ENCODE measurements at places on chromosomes 11 and 22. TPM values are rescaled to one million over a fixed set of nuclear protein-coding genes. Genes with fewer than 3 reads are reported as not detected.

GRCh38 chr11:5618807-5619206, 6.0 kb upstream of the TRIM34 start:
- H3K4me1 ChIP-seq: peaks cover 2% of the 10 kb centered on the region
- no peak overlapping the region for H3K4me3 ChIP-seq
- H3K27ac ChIP-seq: no peak overlapping the region
- no peak for DNase-seq
- no peaks in the 10 kb centered on the region for H3K36me3 ChIP-seq

GRCh38 chr11:122673701-122674100, 18.2 kb downstream of the UBASH3B start:
- no peak for DNase-seq
- H3K27me3 ChIP-seq: peaks cover 1% of the 10 kb centered on the region
- no peak overlapping the region for H3K4me3 ChIP-seq
- H3K4me1 ChIP-seq: peaks cover 29% of the 10 kb centered on the region

GRCh38 chr11:101049123-101049522, 80.5 kb downstream of the PGR start:
- H3K27me3 ChIP-seq: no peaks in the 10 kb centered on the region
- no peaks in the 10 kb centered on the region for H3K36me3 ChIP-seq

CYB5R2 gene
- 3.4 TPM for total RNA-seq

- no peak overlapping the region for H3K27ac ChIP-seq
- DNase-seq: no peak
- H3K36me3 ChIP-seq: no peaks in the 10 kb centered on the region
- no peaks in the 10 kb centered on the region for H3K27me3 ChIP-seq
Measured at GRCh38 chr11:112455791-112456190, 195.1 kb upstream of the PLET1 start.

DNA sequence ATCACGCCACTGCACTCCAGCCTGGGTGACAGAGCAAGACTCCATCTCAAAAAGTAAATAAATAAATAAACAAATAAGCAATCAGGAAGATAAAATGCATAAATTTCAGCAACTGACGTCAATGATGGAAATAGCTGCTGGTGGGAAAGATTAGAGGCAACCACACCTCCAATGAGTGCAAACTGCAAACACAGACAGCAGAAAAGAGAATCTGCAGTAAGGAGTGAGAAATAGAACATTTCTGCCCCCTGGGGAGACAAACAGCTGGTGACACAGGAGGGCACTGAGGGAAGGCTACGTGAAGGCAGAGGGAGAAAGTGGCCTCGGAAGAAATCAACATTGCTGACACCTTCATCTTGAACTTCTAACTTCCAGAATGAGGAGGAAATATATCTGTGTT, 6.5 kb downstream of the PI4KA start:
- H3K4me3 ChIP-seq: no peak overlapping the region
- H3K27me3 ChIP-seq: no peaks in the 10 kb centered on the region
- DNase-seq: no peak
- peaks cover 3% of the 10 kb centered on the region for H3K36me3 ChIP-seq
- H3K27ac ChIP-seq: no peak overlapping the region
- peaks cover 16% of the 10 kb centered on the region for H3K4me1 ChIP-seq

PANX2 gene
- 1.4 TPM for total RNA-seq

- H3K4me1 ChIP-seq: no peaks in the 10 kb centered on the region
- H3K27me3 ChIP-seq: no peaks in the 10 kb centered on the region
- H3K27ac ChIP-seq: no peak overlapping the region
- no peak for DNase-seq
Measured at GRCh38 chr11:132312161-132312560, 941.7 kb downstream of the NTM start.

GAB4 gene
- not detected for total RNA-seq

HEPACAM gene
- not detected for total RNA-seq

GRCh38 chr22:44459041-44459440, 39.0 kb downstream of the RTL6 start:
- H3K36me3 ChIP-seq: peaks cover 4% of the 10 kb centered on the region
- H3K27me3 ChIP-seq: no peaks in the 10 kb centered on the region
- no peak overlapping the region for H3K4me3 ChIP-seq
- peaks cover 43% of the 10 kb centered on the region for H3K4me1 ChIP-seq

- H3K27me3 ChIP-seq: peaks cover 28% of the 10 kb centered on the region
- DNase-seq: no peak
- no peak overlapping the region for H3K4me3 ChIP-seq
- H3K36me3 ChIP-seq: no peaks in the 10 kb centered on the region
- H3K4me1 ChIP-seq: peaks cover 7% of the 10 kb centered on the region
Measured at GRCh38 chr11:77457340-77457739, 16.6 kb downstream of the PAK1 start.

GRCh38 chr11:108117746-108118371, 3.5 kb upstream of the ACAT1 start:
- no peaks in the 10 kb centered on the region for H3K27me3 ChIP-seq
- no peak overlapping the region for H3K4me3 ChIP-seq
- peaks cover 4% of the 10 kb centered on the region for H3K36me3 ChIP-seq
- DNase-seq: no peak

SMIM38 gene
- 0.43 TPM for total RNA-seq

GNAZ gene
- total RNA-seq: 0.83 TPM

SSTR3 gene
- 3.5 TPM for total RNA-seq

DNA sequence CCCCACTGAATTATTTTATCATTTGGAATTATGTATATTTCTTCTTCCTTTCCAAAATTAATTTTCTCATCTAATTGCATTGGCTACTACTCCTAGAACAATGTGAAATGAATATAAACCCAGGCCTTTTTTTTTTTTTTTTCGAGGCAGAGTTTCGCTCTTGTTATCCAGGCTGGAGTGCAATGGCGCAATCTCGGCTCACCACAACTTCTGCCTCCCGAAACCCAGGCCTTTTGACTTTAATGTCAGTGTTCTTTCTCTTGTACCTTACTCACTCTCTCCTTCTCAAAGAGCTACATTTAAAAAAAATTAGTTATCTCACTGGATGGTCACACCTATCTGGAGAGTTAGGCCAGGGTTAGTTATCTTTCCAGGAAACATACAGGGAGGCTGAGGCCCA, 35.3 kb upstream of the LRRC32 start:
- H3K27me3 ChIP-seq: peaks cover 6% of the 10 kb centered on the region
- H3K4me3 ChIP-seq: no peak overlapping the region
- H3K36me3 ChIP-seq: no peaks in the 10 kb centered on the region
- H3K27ac ChIP-seq: no peak overlapping the region

GRCh38 chr11:33553486-33553885, 147.1 kb downstream of the C11orf91 start:
- no peak overlapping the region for H3K4me3 ChIP-seq
- H3K36me3 ChIP-seq: no peaks in the 10 kb centered on the region
- H3K4me1 ChIP-seq: no peaks in the 10 kb centered on the region
- H3K27ac ChIP-seq: no peak overlapping the region
- no peak for DNase-seq
- peaks cover 17% of the 10 kb centered on the region for H3K27me3 ChIP-seq

SMC1B gene
- total RNA-seq: 0.59 TPM

CARD16 gene
- 9.0 TPM for total RNA-seq
